Effector CD4-positive, alpha-beta T cell (primary cell): ENCODE measurements at places on chromosomes 5 and 9.

- peak; percentile 32 for DNase-seq
Observed at GRCh38 chr5:140239939-140240700, 62.8 kb downstream of the PFDN1 start.

GRCh38 chr5:158560170-158560569 is 539.5 kb downstream of the EBF1 start:
- no peak for DNase-seq

- no peak for DNase-seq
Observed at GRCh38 chr5:58240322-58240721, 219.6 kb downstream of the PLK2 start.

DNA sequence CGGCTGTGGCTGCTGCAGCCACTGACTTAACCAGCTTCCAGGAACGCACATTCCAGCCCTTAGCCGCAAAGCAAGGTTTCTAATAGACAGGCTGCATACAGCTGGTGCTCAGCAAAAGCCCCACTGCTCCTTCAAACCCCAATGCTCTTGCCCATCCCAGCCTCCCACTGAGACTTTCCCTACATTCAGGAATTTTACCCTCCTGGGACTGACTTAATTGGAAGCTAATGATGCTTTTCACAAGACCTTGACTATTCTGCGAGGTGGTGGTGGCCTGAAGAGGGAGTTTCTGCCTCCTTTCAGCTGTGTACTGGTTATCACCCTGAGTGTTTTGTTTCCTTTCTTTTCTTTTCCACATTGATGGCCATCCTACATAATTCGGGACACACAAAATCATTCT is 164.9 kb upstream of the IRX1 start:
- no peak for DNase-seq

- no peak for DNase-seq
Observed at GRCh38 chr5:72189146-72189545, 81.9 kb downstream of the MAP1B start.
